ENCODE measurements at places on chromosomes 16 and 17. TPM values are rescaled to one million over a fixed set of nuclear protein-coding genes. Genes with fewer than 3 reads are reported as not detected.

QRICH2 gene
- total RNA-seq, result 3.0 TPM

GPR142 gene
- total RNA-seq, result not detected

GLTPD2 gene
- 0.34 TPM for total RNA-seq

INCA1 gene
- 2.0 TPM for total RNA-seq

HOXB1 gene
- total RNA-seq, result not detected

ASGR2 gene
- 1.7 TPM for total RNA-seq

CCL1 gene
- total RNA-seq, result not detected

MILR1 gene
- 6.9 TPM for total RNA-seq

NPIPB6 gene
- total RNA-seq, result 6.1 TPM

CISD3 gene
- 49.7 TPM for total RNA-seq

DHX58 gene
- 14.7 TPM for total RNA-seq

SETD1A gene
- 7.4 TPM for total RNA-seq

RHBDF2 gene
- 56.5 TPM for total RNA-seq

CCL7 gene
- total RNA-seq, result not detected

SEPTIN12 gene
- not detected for total RNA-seq

DHRS7C gene
- not detected for total RNA-seq

TSNAXIP1 gene
- total RNA-seq, result 8.7 TPM

LITAFD gene
- total RNA-seq, result not detected

MYO15B gene
- total RNA-seq, result 194 TPM

CHST4 gene
- total RNA-seq, result 0.43 TPM

HOXB4 gene
- total RNA-seq, result 6.7 TPM

YBX2 gene
- total RNA-seq, result 0.57 TPM

TTLL6 gene
- total RNA-seq, result 2.8 TPM

PNMT gene
- total RNA-seq, result 4.3 TPM

RETREG3 gene
- 61.3 TPM for total RNA-seq

C1QTNF8 gene
- not detected for total RNA-seq

GAS7 gene
- 112 TPM for total RNA-seq

SLC4A1 gene
- total RNA-seq, result 1.4 TPM

FOXF1 gene
- 25.7 TPM for total RNA-seq

IRX3 gene
- 62.5 TPM for total RNA-seq

PIGQ gene
- 81.2 TPM for total RNA-seq

TEKT5 gene
- total RNA-seq, result 0.28 TPM

GRAP gene
- total RNA-seq, result 6.7 TPM

EFCAB13 gene
- total RNA-seq, result 21.4 TPM

IKZF3 gene
- total RNA-seq, result 3.9 TPM

CTRL gene
- not detected for total RNA-seq

IL34 gene
- 11.6 TPM for total RNA-seq

TMC8 gene
- 28.1 TPM for total RNA-seq

CD300LB gene
- total RNA-seq, result 0.82 TPM

PRSS21 gene
- total RNA-seq, result 7.9 TPM

KRT31 gene
- not detected for total RNA-seq

ALOX15 gene
- total RNA-seq, result 14.0 TPM

MEIOC gene
- total RNA-seq, result not detected

CCDC144A gene
- total RNA-seq, result 6.7 TPM

WNT3 gene
- 2.9 TPM for total RNA-seq

TPPP3 gene
- total RNA-seq, result 183 TPM

CDR2L gene
- total RNA-seq, result 11.5 TPM

HASPIN gene
- total RNA-seq, result 0.55 TPM

TMIGD1 gene
- not detected for total RNA-seq

All from lung (tissue), 17 donors.